ENCODE measurements at places on chromosomes 3 and 15. TPM values are rescaled to one million over a fixed set of nuclear protein-coding genes. Genes with fewer than 3 reads are reported as not detected.

The CD200R1L gene
- total RNA-seq = not detected

The GPR149 gene
- total RNA-seq = not detected

The DLEC1 gene
- not detected for total RNA-seq

The BFSP2 gene
- 0.67 TPM for total RNA-seq

The PHLDB2 gene
- total RNA-seq = 11.3 TPM

The MEGF11 gene
- total RNA-seq = 0.95 TPM

The ALPK3 gene
- total RNA-seq = 1.0 TPM

The SLC4A7 gene
- total RNA-seq = 99.4 TPM

The CDHR4 gene
- total RNA-seq = not detected

The FSIP1 gene
- total RNA-seq = 1.4 TPM

The DAPK2 gene
- total RNA-seq = 10.2 TPM

The SLCO2A1 gene
- total RNA-seq = 0.62 TPM

The PPP1R14D gene
- 0.64 TPM for total RNA-seq

The FEZF2 gene
- total RNA-seq = not detected

The IL12A gene
- not detected for total RNA-seq

The NFKBIZ gene
- 17.4 TPM for total RNA-seq

The VEPH1 gene
- 0.51 TPM for total RNA-seq

The RTP1 gene
- not detected for total RNA-seq

The AMT gene
- total RNA-seq = 1.1 TPM

The CLPX gene
- total RNA-seq = 49.9 TPM

The RAD51 gene
- 30.3 TPM for total RNA-seq

The LRRC15 gene
- 0.28 TPM for total RNA-seq

The RAB6B gene
- 49.2 TPM for total RNA-seq

The LRRC49 gene
- 8.3 TPM for total RNA-seq

The PRR23E gene
- not detected for total RNA-seq

The EFCAB12 gene
- total RNA-seq = 0.54 TPM

The EFHB gene
- 0.46 TPM for total RNA-seq

The RTP4 gene
- total RNA-seq = 2.5 TPM

The RUBCN gene
- total RNA-seq = 37.9 TPM

The SLC30A4 gene
- 9.3 TPM for total RNA-seq

The PAK6 gene
- 6.3 TPM for total RNA-seq

The GABRB3 gene
- 0.13 TPM for total RNA-seq
